ENCODE measurements at places on chromosomes 12 and 14.

- no peak for DNase-seq
Observed at GRCh38 chr12:78181544-78182162, 351.0 kb downstream of the NAV3 start.

GRCh38 chr14:71261206-71261605 lies 353.9 kb downstream of the PCNX1 start:
- no peak for DNase-seq

GRCh38 chr14:65866886-65867285 lies 454.4 kb downstream of the FUT8 start:
- no peak for DNase-seq

DNA sequence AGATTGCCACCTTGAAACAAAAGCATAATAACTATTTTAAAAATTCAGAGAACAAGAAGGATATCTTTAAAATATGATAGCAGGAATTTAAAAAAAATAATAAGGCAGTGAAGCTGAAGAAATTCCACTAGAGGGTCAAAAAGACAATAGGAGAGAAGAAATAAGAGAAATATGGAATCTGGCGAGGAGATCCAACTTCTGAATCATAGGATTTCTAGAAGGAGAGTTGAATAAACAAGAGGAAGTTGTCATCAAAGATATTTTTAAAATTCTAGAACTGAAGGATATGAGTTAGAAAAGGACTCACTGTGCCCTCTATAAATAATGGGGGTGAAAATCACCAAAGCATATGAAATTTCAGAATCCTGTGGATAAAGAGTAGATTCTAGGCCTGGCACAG lies 26.8 kb upstream of the TOMM20L start:
- DNase-seq, result no peak

GRCh38 chr12:25194214-25194613 lies 746 bp downstream of the DNAI7 start:
- DNase-seq, result no peak

DNA sequence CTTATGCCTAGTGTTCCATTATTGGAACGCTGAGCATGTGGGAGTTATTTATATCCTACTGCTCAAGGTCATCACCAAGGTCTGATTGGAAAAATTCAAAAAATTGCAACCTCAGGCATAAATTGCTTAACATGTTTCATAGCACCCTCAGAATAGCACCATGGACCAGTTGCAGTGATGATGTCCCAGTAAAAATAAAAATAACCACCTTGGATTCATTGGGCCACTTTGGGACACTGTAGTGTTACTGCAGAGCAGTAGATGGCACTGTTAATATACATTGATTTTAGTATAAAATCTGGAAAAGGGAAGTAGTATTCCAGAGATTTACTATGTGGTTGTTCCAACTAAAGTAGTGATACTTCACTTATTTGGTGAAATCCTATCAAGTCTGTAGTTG lies 31.0 kb upstream of the PTCSC3 start:
- DNase-seq, result no peak

GRCh38 chr12:697481-697880 lies 34.2 kb upstream of the NINJ2 start:
- no peak for DNase-seq

DNA sequence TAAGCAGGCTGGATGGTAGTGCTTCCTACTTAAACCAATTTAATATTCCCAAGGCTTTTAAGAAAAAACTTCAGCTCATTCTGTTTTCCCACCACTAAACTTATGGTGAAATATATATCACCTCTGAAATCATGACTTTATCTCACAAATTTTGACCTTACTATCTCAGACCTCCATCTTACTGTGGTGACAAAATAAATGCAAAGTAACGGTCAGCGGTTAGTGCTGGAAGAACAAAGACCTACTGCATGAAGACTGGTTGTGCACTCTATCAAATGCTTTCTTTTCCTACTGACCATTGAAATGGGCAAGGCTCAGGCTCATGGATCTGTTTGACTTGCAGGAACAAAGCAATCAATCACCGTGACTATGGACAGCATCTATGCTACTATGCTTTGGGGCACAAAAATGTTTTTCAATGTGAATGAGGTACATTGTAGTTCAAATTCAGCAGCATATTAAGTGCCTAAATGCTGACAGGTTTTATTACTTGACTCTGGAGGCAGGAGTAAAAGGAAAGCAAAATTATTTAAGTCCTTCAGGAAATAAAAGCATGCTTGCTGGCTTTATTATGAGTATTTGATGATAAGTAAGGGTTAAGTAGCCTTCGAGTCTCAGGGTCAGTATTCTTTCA lies 43.1 kb upstream of the GTF2A1 start:
- no peak for DNase-seq

DNA sequence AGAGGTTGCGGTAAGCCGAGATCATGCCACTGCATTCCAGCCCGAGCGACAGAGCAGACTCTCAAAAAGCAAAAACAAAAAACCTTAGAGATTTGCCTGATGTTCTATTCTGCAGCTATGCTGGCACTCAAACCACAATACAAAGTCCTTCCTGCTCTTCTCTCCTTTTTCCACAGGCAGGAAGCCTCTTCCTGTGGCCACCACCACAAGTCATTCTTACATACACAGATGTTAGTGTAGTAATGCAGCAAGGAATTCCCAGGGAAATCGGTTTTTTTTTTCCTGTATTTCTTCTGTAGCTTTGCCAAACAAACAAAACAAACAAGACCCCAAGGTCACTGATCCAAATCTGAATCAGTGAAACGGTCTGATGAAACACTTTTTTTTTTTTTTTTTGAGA lies 104.3 kb downstream of the FIGNL2 start:
- DNase-seq, result no peak

- no peak for DNase-seq
Observed at GRCh38 chr12:121391619-121392324, 8.1 kb upstream of the RNF34 start.
